Progenitor cell of endocrine pancreas (in vitro differentiated cells): ENCODE measurements at places on chromosomes 3 and 15. TPM values are rescaled to one million over a fixed set of nuclear protein-coding genes. Genes with fewer than 3 reads are reported as not detected.

GRCh38 chr3:158368271-158368670, 202.7 kb upstream of the MLF1 start:
- no peak overlapping the region for H3K4me3 ChIP-seq
- no peak overlapping the region for H3K27ac ChIP-seq
- H3K27me3 ChIP-seq: no peaks in the 10 kb centered on the region
- peaks cover 7% of the 10 kb centered on the region for H3K36me3 ChIP-seq

DAZL gene
- not detected in 2 replicates for total RNA-seq

TM4SF1 gene
- total RNA-seq: 2.1 and 2.3 TPM in 2 replicates

DNA sequence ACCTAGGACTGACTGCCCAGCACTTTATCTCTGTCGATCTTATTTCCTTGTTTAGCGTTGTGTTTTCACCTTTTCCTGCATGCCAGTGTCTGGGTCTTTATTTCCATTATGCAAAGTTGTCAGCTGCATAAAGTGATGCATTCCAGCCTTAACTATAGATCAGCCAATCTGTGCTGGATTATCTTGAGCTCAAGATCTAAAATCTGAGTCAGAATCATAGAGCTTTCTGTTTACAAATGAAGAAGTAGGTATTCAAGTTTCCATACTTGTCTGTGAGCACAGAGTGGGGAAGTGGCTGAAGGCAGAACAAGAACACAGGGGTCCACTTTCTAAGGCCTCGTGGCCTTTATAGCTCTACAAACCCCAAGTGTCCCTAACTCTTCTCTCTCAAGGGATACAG, 82.4 kb upstream of the PLCL2 start:
- H3K27me3 ChIP-seq: no peaks in the 10 kb centered on the region
- no peaks in the 10 kb centered on the region for H3K4me1 ChIP-seq
- DNase-seq: no peak
- H3K27ac ChIP-seq: no peak overlapping the region
- H3K36me3 ChIP-seq: no peaks in the 10 kb centered on the region

DNA sequence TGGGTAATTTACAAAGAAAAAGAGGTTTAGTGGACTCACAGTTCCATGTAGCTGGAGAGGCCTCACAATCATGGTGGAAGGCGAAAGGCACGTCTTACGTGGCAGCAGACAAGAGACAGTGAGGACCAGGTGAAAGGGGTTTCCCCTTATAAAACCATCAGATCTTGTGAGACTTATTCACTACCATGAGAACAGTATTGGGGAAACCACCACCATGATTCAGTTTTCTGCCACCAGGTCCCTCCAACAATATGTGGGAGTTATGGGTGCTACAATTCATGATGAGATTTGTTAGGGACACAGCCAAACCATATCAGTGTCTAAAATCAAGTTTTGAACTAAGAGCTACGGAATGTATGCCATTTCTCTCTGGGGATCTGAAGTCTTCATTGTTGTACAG, 354.8 kb upstream of the C2CD4B start:
- H3K4me1 ChIP-seq: peaks cover 13% of the 10 kb centered on the region
- no peak overlapping the region for H3K4me3 ChIP-seq
- no peak overlapping the region for H3K27ac ChIP-seq
- DNase-seq: no peak

ERC2 gene
- 32.5 and 34.8 TPM in 2 replicates for total RNA-seq

DNA sequence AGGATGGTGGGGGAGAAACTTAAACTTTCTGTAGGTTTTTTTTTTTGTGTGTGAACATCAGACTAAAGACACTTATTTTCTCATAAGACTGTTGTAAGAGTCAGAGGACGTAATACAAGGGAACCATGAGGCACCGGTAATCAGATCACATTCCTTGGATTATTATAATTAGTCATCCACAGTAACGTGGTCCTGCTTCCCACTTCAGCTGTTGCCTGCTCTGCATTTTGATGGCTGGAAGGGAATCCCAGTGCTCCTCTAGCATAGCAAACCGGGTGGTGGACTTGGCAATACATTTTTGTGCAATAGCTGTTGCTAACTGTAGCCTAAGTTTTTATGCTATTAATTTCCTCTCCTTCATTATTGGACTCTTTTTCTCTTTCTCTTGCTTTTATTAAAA, 294.8 kb downstream of the NR2F2 start:
- H3K4me3 ChIP-seq: no peak overlapping the region
- peaks cover 8% of the 10 kb centered on the region for H3K27me3 ChIP-seq
- peaks cover 7% of the 10 kb centered on the region for H3K4me1 ChIP-seq
- no peak overlapping the region for H3K27ac ChIP-seq
- no peak for DNase-seq

DNA sequence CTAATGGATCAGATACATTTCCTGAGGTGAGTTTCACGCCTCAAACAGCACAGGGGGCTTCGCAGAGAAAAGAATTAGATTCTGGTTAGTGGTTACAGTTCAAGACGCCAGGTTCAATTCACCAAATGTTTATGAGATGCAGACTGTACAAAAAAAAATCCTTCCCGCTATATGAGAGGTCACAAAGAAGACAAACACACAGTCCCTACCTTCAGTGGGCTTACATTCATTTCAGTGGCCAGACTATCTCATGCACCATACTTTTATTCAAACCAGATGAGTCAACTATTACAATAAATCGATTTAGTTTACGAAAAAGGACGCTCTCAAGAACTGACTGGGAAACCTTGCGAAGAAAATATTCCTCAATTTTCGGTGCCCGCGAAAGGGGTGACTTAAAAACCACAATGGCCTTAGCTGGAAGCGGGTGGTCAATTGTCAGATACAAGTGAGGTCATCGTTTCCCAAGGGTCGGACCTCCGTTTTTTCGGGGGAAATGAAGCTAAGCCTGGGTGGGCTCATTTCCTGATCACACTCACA, 695 bp downstream of the METTL6 start:
- DNase-seq: no peak
- no peaks in the 10 kb centered on the region for H3K27me3 ChIP-seq
- peaks cover 30% of the 10 kb centered on the region for H3K4me1 ChIP-seq

- peak overlapping the region; percentile 41 for H3K27ac ChIP-seq
- H3K27me3 ChIP-seq: no peaks in the 10 kb centered on the region
- no peaks in the 10 kb centered on the region for H3K36me3 ChIP-seq
Observed at GRCh38 chr3:196108075-196108743, 26.3 kb upstream of the TFRC start.

DNA sequence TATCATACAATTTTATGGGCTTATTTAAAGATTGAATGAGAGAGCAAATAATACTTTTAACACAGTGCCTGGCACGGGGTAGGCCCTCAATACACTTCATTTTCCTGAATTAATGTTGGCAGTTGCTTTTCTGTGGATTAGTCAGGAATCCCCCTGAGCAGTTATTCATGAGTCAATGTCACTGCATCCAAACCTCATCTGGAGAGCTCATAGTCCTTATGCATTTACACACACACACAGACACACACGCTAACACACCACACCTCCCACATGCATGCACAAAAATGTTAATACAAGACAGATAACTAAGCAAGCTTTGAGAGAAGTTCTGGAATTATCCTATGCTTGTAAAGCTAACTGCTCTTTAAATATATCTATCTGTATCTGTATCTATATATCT, 34.0 kb upstream of the TNFAIP8L3 start:
- H3K27ac ChIP-seq: no peak overlapping the region
- DNase-seq: no peak
- H3K4me1 ChIP-seq: no peaks in the 10 kb centered on the region
- H3K36me3 ChIP-seq: no peaks in the 10 kb centered on the region

DNA sequence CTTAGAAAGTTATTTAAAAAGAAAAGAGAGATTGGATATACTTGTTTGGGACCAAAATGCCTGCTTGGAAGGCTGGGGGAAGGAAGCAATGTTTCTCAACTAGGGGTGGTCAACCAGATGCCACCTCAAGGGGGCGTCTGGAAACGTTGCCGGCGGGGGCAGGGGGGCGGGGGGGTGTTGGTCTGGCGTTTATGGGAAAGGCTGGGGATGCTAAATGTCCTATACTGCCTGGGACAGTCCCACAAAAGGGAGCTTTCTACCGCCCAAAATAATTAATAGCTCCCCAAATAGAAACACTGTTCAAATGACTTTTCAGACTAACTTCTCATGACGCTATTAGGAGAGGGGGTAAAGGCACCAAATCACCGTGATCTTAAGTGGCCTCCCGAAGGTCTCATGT, 2.2 kb downstream of the POLG start:
- H3K4me3 ChIP-seq: peak overlapping the region; percentile 45
- no peak for DNase-seq
- H3K36me3 ChIP-seq: peaks cover 14% of the 10 kb centered on the region

DNA sequence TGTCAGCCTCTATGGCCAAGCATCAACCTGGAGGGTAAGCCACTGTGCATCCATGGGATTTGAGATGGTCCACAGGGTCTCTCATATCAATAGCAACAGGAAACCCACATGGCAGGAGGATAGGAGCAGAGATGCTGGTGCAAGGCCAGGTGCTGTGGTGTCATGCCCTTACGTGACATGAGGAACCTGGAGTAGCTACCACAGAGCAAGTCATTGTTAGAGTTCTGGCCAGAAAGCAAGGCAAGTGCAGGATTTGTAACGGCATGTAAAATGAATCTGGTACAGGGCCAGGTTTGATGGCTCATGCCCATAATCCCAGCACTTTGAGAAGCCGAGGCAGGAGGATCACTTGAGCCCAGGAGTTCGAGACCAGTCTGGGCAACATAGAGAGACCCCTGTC, 14.8 kb upstream of the ZNF774 start:
- peaks cover 23% of the 10 kb centered on the region for H3K4me1 ChIP-seq
- H3K27ac ChIP-seq: no peak overlapping the region
- no peak for DNase-seq
- no peak overlapping the region for H3K4me3 ChIP-seq
- H3K36me3 ChIP-seq: no peaks in the 10 kb centered on the region

GRCh38 chr3:37197810-37198371, 23.5 kb upstream of the LRRFIP2 start:
- H3K27me3 ChIP-seq: no peaks in the 10 kb centered on the region
- H3K4me1 ChIP-seq: peaks cover 15% of the 10 kb centered on the region
- no peak overlapping the region for H3K4me3 ChIP-seq
